ENCODE measurements at places on chromosomes 16 and 17. TPM values are rescaled to one million over a fixed set of nuclear protein-coding genes. Genes with fewer than 3 reads are reported as not detected.

DNA sequence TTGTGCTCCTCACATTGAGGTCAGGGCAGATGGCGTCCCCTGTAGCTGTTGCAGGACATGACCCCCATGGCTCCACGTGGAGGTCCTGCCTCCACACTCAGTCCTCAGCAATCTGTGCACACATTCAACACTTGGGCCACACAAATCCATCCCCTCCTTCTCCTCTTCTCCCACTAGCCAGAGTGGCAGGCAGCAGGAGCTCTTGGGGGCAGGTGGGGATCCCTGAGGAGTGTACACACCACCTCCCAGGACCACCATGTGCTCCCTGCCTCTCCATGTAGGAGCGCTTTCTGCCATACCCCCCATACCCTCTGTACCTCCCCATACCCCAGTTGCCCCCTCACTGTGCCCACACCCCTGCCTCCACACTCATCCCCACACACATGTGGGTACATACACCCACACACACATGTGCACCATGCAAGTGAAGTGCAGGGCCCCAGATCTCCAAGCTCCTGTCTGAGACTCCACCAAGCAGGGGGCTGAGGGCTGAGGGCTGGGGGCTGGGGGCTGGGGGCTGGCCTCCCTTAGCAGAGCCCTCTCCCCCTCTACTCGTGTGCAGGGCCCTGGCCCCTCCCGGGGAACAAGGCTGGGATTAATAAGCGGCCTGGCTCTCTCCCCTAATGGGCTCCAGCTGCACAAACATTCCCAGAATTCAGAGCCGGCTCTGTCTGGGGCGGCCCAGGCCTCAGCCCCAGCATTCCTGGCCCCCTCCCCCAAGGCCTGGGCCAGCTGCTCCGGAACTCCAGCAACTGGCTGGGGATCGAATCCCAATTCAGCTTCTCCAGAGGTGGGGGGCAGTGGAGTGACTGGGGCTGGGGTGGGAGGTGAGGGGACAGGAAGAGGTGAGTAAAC is 48.2 kb upstream of the MEIOC start:
- peak; percentile 80 for ATAC-seq

GRCh38 chr17:34596920-34597319 is 17.5 kb downstream of the TMEM132E start:
- ATAC-seq = peak; percentile 40

- no peak for ATAC-seq
Measured at GRCh38 chr16:84739349-84740124, 39.7 kb downstream of the USP10 start.

Gene PIK3R5
- total RNA-seq = 0.90 TPM

Gene NPIPA7
- total RNA-seq = 0.71 TPM

Gene PLD6
- 3.5 TPM for total RNA-seq

- no peak for ATAC-seq
Measured at GRCh38 chr17:27818401-27819105, 18.2 kb upstream of the NOS2 start.

GRCh38 chr17:54941285-54941684 is 27.2 kb downstream of the COX11 start:
- no peak for ATAC-seq

Gene CDK5R1
- total RNA-seq = 55.4 TPM

- no peak for ATAC-seq
Measured at GRCh38 chr17:63189082-63189481, 223.0 kb downstream of the TANC2 start.

Gene TUFM
- 93.4 TPM for total RNA-seq

- ATAC-seq = peak; percentile 43
Measured at GRCh38 chr17:78013683-78014467, 55.4 kb downstream of the TNRC6C start.

DNA sequence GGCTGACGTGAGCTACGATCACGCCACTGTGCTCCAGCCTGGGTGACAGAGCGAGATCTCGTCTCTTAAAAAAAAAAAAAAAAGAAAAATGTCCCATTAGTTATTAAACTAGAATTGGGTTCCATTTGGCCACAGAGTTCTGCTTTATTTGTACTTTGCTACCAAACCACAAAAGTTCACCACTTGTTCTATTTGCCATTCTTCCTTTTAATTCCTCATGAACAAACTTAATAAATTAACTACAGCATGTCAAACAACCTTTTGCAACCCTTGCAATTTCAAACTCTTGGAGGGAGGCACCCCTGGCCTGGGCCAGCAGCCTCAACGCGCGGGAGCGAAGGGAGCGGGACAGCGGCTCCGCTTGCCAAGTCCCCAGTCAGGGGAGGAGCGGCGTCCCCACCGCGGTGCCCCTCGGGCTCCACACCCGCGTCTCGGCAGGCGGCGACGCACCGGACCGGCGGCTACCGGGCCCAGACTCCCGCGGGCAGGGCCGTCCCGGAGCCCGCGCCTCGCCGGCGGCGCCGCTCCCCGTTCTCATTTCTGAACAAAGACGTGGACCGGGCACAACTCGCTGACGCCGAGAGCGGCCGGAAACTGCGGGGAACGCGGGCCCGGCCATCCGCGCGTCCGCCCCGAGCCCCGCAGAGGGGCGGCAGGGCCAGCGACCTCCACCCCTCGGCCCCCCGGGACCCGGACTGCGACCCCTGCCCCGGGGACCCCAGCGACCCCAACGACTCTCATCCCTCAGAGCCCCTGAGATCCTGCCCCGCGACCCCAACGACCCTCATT is 775 bp downstream of the CYTH1 start:
- peak; percentile 32 for ATAC-seq

DNA sequence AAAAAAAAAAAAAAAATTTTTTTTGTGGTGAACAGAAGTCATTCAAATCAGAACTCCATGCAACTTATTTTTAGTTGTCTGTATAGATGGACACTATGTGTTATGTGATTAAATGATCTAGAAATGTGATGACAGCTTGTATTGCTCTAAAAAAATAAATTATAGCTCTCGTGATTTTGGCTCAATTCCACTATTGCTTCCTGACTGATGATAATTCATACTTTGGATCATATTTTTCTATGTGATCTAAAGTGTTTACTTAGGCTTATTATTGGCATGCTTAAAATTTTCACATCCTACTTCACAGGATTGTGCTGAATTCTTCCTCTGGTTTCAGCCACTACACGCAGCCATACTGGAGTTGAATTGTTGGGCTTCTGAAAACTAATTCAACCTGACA is 76.8 kb downstream of the RPGRIP1L start:
- ATAC-seq = peak; percentile 17

GRCh38 chr16:14070877-14071575 is at the start of gene MRTFB:
Gene MRTFB, plus strand, starts transcription at chr16:14071319. Its CDS starts 69,288 bp downstream, at chr16:14140607.
- peak; percentile 92 for ATAC-seq

DNA sequence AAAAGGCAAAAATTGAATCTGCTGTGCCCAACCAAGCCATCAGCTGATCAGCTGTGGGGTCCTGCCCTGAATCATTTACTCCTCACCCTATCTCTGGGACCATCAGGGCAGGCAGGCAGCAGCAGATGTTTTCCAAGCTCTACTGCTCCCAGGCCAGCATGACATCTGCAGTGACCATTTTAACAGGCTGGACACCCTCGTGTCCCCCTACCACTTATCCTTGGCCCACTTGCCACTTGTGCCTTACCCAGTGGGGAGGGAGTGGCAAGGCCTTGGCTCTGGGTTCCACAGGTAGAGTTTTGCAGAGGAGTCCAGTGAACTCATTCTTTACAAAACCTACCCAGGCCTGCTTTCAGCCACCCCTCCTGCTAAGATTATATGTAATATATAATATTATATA is 12.0 kb upstream of the CA4 start:
- no peak for ATAC-seq

- ATAC-seq = no peak
Measured at GRCh38 chr16:58634265-58634802, 4.7 kb upstream of the CNOT1 start.

Measured in motor neuron (in vitro differentiated cells).